Fibroblast of skin of abdomen (primary cell): ENCODE measurements at places on chromosomes 11 and 22.

DNA sequence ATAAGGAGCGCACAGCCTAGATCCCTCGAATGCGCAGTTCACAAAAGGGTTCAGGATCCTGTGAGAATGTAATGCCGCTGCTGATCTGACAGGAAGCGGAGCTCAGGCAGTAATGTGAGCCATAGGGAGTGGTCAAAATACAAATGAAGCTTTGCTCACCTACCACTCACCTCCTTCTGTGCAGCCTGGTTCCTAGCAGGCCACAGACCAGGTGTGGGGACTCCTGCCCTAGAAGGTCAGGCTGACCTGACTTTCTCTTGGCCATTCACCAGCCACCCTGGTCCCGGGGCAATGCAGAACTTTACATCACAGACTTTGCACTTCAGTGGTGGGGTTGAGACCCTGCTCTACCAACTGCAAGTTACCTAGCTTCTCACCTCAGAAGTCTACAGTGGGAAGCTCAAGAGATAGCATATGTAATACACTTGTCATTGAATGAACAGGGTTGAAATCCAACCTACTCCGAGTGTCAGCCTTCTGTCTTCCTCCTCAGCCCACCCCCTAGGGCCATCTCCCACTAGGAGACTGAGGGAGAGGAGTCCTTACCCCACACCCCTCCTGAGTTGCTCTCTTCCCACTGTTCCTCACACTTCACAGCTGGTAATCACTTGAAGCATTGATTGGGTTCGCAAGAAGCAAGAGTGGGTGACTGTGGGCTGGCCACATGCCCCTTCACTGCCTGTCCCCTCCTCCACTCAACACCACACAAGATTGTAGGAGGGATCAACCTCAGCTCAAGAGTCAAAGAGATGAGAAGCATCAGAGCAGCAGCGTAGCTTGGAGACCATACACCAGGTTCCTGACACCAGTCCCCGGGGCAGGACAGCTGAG is 2.0 kb upstream of the KCNJ1 start:
- DNase-seq, result no peak

- DNase-seq, result no peak
Measured at GRCh38 chr11:5007561-5007960, 12.9 kb downstream of the OR51L1 start.

GRCh38 chr11:2929531-2929949 is 320 bp upstream of the PHLDA2 start:
- peak; percentile 71 for DNase-seq

GRCh38 chr11:62688491-62688890 is 839 bp downstream of the LRRN4CL start:
- no peak for DNase-seq

DNA sequence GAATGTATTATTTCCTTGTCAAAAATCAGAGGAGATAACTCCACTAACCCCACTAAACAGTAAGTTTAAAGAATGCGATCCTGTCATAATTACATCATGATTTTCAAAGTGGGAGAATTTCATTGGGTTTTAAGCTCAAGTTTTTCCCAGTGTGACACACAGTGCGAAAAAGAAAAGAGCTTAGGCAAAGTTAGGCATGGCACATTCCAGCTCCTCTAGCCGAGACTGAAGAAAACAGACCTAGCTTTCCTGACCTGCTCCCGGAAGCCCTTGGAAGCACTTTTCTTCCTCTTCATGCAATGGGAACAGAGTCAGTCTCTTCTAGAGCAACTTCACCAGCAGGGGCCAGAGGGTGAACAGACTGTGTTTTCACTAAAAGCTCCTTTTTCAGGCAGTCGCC is 76.6 kb upstream of the AKIP1 start:
- DNase-seq, result peak; percentile 57

- peak; percentile 71 for DNase-seq
Measured at GRCh38 chr11:118921929-118922744, 3.6 kb downstream of the BCL9L start.

- no peak for DNase-seq
Measured at GRCh38 chr11:115885535-115886421, 381.6 kb upstream of the CADM1 start.

- no peak for DNase-seq
Measured at GRCh38 chr11:71433648-71434450, 14.3 kb downstream of the DHCR7 start.
